ENCODE measurements at places on chromosomes 1 and 21.

DNA sequence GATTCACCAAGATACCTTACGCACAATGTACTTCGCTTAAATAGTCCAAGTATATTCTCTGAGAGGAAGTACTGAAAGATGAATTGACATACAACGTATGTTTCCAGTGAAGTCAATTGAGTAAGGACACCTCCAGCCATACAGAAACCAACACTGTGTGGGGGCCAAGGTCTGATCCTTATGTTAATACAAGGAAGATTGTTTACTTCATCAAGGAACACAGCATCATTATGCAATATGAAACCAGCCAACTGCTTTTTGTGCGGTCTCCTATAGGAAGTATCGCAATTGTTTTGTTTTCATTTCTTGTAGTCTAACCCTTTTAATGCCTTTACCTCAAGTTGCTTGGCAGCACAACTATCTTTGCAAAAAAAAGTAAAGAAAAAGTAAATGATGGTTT, 28.2 kb upstream of the TEKT2 start:
- no peak for DNase-seq

- DNase-seq, result no peak
Observed at GRCh38 chr1:14467112-14467511, 131.4 kb upstream of the KAZN start.

GRCh38 chr1:21205416-21205815, 28.7 kb upstream of the EIF4G3 start:
- no peak for DNase-seq

DNA sequence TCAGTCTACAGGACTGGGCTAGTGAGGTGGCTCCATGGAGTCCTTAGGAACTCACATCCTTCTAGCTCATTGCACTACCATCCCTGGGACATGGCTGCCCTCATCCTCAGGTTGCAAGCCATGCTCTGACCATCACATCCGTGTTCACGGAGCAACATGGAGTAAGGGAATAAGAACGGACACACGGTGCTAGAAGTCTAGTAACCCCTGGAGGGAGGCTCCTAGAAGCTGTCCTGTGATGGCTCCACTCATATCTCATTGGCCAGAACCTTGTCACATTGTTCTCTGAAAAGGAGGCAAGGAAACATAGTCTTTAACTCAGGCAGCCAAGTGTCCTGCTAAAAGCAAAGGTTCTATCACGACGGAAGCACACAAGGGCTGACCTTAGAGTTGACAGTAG, 3.9 kb downstream of the MRAP start:
- no peak for DNase-seq

GRCh38 chr1:157562515-157562914, 10.2 kb upstream of the FCRL5 start:
- DNase-seq, result no peak

GRCh38 chr1:151713874-151714273, 2.7 kb downstream of the CELF3 start:
- DNase-seq, result no peak

- no peak for DNase-seq
Observed at GRCh38 chr21:40733024-40733397, 113.9 kb downstream of the DSCAM start.

GRCh38 chr1:43427941-43428340, 25.8 kb downstream of the HYI start:
- no peak for DNase-seq

All from HFF-Myc (cell line).